ENCODE measurements at places on chromosomes 3 and 15.

DNA sequence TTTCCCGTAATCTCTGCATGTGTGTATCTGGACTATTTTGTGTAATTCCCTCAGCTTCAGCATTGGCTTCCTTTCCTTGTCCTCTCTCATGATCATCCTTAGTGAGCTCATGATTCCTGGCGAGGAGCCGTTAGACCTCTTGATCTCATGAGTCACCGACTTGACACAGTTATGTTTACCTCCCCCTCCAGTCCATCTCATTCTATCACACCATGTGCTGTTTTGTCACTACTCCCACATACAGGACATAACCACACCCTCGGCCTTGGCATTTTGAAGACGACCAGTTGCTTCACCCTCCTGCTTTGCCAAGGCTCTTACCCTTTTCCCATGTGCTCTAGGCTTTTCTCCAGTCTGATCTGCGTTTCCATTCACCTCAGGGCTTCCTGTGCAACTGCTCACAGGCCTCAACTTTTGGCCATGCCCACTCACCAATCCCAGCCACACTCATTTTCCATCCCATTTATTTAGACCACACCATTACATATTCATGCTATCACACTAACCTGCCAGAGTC, 41.5 kb downstream of the CP start:
- DNase-seq: no peak

GRCh38 chr15:67820992-67821783, 4.1 kb upstream of the SKOR1 start:
- DNase-seq: no peak

DNA sequence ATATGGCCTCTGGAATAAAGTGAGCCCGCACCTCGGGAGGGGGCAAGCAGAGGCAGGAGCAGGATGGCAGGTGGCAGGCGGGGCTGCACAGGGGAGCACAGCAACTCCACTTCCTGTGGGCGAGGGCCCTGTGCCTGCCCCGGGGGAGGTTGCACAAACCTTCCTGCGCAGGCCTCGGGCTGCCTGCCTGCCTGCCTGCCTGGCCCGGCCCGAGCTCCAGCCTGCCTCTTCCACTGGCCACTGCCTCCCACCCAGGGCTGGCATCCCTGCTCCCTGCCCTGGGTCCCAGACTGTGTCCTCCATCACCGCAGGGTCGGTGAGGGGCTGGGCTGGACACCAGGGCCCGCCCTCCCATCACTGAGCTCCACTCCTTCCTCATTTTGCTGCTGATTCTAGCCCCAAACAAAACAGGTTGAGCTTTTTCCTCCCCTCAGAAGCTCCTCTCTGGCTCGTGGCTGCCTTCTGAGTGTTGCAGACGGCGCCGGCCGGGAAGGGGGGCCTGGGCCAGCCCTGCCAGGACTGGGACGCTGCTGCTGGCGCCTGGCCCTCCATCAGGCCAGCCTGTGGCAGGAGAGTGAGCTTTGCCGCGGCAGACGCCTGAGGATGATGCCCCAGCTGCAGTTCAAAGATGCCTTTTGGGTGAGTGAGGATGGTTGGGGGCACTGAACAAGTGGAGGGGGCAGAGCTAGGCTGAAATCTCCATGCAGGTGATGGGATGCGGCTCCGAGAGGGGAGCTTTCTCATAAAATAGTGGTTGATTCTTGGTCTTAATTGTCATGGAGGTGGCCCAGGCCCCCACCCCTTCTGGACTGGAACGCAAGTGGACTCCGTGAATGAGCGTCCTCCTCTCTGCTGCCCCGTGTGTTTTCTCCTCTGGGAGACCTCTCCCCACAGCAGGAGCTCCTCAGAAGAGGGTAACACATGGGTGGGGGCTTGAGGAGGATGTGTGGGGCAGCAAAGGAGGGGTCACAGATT, at the start of gene PSTPIP1:
Gene PSTPIP1, plus strand, starts transcription at position 156 of the 975 bp plus-strand sequence. Its CDS starts 448 bp downstream, at position 604.
- DNase-seq: no peak

GRCh38 chr15:40852529-40852928, 8.7 kb downstream of the SPINT1 start:
- DNase-seq: no peak

DNA sequence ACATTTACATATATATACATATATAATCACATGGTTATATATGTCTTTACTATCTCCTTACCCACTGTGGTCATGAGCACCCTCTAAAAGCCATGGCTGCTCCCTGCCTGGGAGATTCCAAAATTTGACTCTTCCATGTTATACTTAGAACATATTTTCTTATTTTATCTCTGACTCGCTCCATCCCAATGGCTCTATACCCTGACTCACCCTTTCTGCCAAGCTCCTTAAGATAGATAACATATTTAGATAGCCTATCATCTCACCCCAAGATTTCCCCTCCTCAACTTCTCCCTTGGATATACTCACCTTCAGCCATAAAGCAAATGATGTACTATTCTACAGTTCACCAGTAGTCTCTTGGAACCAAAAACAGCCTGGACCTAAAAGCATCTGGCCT, 65.1 kb downstream of the CD200R1L start:
- no peak for DNase-seq

- DNase-seq: no peak
These were observed 43.0 kb upstream of the MUC4 start for GRCh38 chr3:195854628-195855294.

GRCh38 chr3:40079847-40080240, 229.7 kb upstream of the EIF1B start:
- no peak for DNase-seq

Measured in GM12878 (cell line).